ENCODE measurements at places on chromosomes 16 and 17. TPM values are rescaled to one million over a fixed set of nuclear protein-coding genes. Genes with fewer than 3 reads are reported as not detected.

DNA sequence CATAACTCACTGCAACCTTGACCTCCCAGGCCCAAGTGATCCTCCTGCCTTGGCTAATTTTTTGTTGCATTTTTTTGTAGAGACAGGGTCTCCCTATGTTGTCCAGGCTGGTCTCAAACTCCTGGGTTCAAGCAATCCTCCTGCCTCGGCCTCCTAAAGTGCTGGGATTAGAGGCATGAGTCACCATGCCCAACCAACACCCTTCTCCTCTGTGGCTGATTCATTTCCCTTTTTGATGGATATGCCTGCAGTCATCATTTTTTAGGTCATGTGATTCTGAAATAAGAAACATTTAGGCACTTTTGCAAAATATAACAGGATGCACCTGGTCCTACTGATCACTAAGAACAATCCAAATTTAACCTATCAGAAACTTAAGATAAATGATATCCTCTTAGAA is 44.0 kb upstream of the YPEL2 start:
- DNase-seq, result no peak

GRCh38 chr16:17312094-17312710 is 158.6 kb downstream of the XYLT1 start:
- DNase-seq, result no peak

MRPS23 gene
- polyA plus RNA-seq, result 62.5 TPM

- DNase-seq, result no peak
Measured at GRCh38 chr17:9783050-9783449, 8.3 kb downstream of the DHRS7C start.

HOXB4 gene
- 9.5 TPM for polyA plus RNA-seq

CIBAR2 gene
- not detected for polyA plus RNA-seq

DNA sequence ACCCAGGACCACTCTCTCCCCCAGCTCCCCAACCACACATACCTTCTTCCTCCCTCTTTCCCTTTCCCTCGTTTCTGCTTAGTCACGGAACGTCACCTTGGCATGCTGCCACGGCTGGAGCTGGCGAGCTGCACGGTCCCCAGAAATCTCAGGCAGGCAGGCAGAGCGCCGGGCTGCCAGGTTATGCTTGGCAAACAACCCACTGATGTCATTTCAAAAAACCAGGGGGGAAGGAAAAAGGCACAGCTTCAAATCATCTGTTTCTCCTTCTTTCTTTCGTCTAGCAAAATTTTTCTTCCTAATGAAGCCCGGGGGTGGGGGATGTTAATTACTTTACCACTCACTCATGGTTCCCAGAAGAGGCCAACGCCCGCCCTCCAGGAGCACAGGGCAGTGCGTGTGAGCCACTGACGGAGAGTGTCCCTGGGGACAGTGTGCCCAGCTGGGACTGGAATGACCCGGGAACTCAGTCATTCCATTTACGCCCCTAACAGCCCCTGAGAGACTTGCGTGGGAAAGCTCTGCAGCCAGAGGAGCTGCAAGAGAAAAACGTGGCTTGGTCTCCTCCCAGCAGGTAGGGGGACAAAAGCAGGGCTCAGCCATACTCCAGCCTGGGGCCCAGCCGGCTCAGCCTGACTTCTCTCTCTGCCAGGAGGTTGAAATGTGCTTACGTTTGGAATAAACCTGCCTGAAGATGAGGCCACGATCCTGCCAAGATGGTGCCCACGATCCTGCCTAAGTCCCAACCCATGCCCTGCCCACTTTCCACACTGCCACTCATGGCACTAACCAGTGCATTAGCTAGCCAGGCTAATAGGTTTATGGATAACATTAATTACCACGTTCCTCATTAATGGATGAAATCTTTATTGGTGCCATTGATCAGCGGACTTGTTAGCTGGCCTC is 198.9 kb downstream of the ZFHX3 start:
- DNase-seq, result peak; percentile 73

SGCA gene
- polyA plus RNA-seq, result 0.48 TPM

- DNase-seq, result no peak
Measured at GRCh38 chr17:14699574-14700185, 398.8 kb downstream of the HS3ST3B1 start.

HSD11B2 gene
- polyA plus RNA-seq, result 43.8 TPM

ABCC12 gene
- polyA plus RNA-seq, result 0.04 TPM
